ENCODE measurements at places on chromosomes 7 and 10.

DNA sequence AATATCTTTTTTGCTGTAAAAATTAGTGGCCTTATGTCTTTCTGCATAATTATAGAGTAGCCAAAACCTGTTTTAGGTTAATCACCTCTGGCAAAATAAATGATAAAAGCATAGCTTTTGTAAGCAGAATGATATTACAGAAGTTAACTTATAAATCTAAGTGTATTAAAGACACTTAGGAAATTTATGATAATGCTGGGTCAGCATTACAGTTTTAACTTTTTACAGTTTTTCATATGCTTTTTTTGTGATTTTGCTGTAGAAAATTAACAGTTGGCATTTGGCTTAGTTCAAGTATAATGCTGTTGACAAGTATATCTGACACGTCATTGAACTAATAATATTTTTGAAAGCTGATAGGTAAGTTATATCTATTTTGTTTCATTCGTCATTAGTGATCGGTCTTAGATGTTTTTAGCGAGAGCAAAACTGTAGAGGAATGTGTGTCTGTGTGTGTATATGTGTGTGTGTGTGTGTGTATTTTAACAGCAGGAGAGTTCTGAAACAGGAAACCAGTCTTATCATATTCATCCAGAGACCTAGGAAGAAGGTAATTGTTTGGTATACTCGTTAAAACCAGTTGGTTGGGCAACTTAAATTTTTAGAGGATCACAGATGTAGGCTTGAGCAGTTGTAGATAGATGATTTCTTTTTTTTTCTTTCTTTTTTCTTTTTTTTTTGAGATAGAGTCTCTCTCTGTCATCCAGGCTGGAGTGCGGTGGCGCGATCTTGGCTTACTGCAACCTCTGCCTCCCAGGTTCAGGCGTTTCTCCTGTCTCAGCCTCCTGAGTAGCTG, 15.4 kb downstream of the PTEN start:
- no peak for DNase-seq

DNA sequence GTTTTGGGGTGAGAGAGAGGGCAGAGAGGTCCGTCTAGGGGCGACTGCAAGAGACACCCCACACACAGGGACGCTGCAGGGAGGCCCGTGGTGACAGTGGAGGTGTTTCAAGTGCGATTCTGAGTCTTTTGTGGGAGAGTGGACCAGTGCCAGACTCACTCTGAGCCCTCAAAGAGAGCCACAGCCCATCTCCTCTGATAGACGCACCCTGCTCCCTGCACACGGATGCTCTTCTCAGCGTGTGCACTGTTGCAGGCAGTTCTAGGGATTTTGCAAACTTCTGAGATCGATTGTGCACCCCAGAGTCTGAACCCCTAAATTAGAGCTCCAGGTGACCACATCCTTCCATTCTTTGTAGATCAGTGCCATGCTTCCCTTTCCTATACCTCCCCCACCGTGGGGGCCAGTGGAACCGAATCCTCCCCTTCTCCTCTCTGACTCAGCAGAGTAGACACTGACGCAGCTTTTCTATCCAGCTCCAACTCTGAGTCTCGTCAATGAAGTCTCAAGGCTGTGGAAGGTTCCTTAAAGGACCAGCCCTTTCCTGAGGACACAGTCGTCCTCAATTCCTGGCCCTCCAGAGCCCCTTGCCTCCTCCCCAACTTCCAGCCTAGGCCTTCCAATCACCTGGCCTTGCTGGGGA, 83.8 kb downstream of the TMEM130 start:
- no peak for DNase-seq

GRCh38 chr10:13989616-13990015, 341.1 kb downstream of the FRMD4A start:
- DNase-seq = no peak

DNA sequence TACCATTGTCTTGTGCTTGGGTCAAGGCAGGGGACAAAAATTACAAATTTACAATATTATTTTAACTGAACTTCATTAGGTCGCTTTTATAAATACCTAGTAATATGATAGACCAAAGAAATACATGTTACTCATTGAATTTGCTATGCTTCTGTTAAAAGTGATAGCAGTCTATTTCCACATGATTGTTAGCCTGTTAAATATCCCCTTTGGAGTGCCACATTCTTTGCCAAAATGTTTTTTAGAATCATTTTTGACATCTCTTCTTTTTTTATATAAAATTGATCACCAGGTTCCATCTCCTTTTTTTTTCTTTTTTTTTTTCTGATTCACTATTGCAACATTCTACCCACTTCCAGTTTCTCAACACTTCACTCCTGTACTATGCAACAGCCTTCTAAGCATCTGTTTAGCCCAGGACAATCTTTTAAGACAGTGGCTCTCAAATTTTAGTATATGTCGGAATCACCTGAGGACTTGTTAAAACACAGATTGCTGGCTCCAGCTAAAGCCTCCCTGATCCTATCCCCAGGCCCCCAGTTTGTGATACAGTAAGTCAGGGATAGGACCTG, 16.4 kb upstream of the NDUFA5 start:
- no peak for DNase-seq

DNA sequence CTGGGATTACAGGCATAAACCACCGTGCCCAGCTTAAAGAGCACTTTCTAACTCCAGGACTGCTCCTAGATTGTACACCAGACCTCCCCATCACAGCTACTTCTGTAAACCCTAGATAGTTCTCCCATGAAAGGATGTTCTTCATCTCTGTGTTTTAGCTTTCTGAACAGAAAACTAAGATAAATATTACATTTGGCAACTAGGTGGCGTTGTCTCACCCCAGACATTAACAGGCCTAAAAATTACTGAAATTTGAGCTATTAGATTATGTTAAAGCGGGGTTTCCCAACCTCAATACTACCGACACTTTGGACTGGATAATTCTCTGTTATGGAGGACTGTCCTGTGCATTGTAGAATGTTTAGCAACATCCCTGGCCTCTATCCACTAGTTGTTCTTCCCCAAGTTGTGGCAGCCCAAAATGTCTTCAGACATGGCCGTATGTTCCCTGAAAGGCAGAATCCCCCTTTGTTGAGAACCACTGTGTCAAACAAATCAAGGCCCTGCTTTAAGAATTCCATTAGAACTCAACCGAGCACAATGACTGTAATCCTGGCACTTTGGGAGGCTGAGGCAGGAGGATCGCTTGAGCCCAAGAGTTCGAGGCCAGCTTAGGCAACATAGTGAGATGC, 19.1 kb downstream of the ATOH7 start:
- DNase-seq = no peak

- no peak for DNase-seq
These were observed 2.0 kb downstream of the VOPP1 start for GRCh38 chr7:55570218-55570873.

DNA sequence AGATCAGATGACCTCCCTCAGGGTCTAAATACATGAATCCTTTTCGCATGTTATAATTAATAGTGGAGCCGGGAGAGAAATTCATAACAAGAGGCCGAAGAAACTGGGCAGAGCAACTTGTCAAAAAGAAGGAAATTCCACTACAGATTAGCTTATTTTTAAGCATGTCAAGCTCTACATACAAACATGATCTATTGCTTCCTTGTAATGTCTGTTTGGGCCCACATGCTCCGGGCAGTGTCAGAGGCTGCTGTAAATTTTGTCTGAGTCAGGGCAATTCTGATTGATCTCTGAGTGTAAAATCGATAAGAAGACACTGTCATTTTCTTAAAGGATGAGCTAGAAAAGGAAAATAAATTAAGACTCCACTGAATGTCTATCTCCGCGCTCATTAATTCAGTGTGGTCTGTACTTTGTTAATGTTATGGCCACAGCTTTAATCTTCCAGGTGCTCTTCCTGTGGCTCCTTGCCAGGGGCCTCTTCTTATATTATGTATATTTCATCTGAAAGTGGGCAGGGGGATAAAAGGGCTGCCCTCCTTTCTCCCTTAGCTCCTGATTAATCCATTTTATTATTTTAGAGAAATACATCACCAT, 194.1 kb upstream of the SP8 start:
- DNase-seq = no peak

GRCh38 chr7:2104716-2105115, 128.0 kb downstream of the MAD1L1 start:
- DNase-seq = no peak

GRCh38 chr7:130883928-130884327, 149.9 kb upstream of the KLF14 start:
- DNase-seq = no peak

DNA sequence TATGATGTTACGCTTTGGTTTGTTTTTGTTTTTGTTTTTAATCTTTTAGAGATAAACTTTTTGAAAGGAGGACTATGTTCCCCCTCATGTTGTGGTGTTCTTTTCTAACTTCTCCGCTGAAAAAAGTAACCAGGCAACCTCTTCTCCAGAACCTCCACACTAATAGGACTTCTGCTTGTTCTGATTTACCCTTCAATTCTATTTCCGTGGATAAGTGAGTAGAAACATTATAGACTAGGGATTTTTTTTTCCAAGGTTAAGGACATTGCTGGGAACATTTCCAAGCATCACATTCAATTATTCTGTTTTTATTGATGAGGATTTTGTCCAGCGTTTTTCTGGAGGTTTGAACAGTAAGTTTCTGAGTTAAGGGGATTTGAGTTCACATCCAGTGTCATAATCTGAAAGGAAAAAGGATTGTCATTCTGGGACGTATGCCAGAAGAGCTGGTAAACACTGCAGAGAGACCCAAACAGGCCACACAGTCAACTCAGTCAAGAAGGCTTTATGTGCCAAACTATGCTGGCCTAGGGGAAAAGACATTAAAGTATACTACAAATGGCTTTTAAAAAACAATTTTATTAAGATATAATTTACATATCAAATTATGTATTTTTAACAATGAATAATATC, 28.3 kb upstream of the RALA start:
- no peak for DNase-seq

DNA sequence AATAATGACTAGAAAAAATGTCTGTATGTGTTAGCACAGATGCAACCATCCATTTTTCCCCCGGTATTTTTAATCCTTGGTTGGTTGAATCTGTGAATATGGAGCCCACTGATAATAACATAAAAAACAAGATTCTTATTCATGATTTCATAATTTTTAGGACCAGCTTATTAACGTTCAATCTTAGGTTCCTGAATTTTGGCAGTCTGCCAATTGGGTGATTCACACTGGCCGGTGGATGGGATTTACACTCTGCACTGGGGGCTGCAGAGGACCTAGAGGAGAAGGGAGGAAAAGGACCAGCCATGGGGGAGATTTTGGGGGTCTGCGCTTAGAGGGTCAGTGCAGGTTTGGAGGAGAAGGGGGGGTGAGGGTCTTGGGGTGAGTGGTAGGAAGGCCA, 327.9 kb downstream of the ACTR3B start:
- no peak for DNase-seq

DNA sequence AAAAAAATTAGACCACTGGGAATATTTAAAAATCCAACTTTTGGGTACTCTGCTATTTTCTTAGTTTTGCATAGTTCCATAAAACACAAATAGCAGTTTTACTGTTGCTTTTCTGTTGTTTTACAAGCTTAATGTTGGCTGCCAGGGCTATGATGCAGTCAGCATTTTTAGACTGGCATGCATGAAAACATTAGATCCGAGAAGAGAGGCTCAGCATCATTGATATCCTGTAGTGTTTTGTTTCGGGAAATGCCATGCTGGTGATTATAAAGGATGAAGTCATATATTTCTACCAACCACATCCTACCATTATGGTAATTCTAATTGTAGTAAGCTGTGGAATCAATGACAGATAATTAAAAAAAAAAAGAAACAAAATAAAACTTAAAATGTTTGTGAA, 104.6 kb downstream of the MBL2 start:
- DNase-seq = no peak

All from stimulated activated CD4-positive, alpha-beta T cell treated with anti-CD3 and anti-CD28 coated beads, Interleukin-1b, Interleukin-23, amount 100 ng/mL, for 1 hour (primary cell).